ENCODE measurements at places on chromosomes 3 and 15.

- DNase-seq: no peak
Observed at GRCh38 chr3:10504171-10505049, 976 bp downstream of the ATP2B2 start.

- no peak for DNase-seq
Observed at GRCh38 chr3:194983620-194984019, 287.3 kb downstream of the XXYLT1 start.

DNA sequence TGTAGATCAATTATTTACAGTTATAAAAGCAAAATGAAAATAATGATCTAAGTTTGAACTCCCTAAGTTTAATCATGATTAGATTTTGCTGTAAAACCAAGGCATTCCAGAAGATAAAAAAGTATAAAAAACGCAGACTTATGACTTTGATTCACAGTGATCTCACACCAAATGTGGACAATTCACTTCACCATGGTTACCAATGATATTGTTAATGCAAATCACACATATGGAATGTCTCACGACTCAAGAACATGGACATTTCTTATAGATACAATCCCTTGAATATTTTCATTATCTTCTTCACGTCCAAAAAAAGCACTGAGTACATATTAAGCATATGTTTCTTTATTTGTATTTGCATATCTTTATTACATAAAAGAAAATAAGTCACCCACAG lies 1054.2 kb downstream of the NAALADL2 start:
- DNase-seq: no peak

DNA sequence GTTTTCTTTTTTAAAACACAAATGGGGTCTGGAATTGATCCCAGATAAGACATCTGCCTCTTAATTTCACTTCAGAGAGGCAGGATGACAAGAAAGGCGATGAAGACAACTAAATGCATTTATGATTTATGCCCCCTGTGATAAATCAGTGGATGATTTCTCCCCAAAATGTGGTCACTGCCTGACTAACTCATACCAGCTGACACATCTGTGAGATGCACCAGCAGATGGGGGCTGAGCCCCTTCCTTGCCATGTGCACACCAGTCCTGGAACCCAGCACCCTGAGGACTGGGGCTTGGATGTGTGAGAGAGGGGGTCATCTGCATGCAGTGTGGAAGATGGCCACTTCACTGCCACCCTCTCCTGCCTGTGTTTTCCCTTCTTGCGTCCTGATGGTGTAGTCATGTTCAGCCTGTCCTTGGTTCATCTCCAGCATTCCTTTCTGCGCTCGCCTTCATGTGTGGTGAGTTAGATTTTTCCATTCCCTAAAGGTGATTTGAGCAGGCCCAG lies 264.3 kb downstream of the LRTM1 start:
- DNase-seq: no peak

GRCh38 chr3:38533285-38533976 lies 37.3 kb downstream of the EXOG start:
- no peak for DNase-seq

DNA sequence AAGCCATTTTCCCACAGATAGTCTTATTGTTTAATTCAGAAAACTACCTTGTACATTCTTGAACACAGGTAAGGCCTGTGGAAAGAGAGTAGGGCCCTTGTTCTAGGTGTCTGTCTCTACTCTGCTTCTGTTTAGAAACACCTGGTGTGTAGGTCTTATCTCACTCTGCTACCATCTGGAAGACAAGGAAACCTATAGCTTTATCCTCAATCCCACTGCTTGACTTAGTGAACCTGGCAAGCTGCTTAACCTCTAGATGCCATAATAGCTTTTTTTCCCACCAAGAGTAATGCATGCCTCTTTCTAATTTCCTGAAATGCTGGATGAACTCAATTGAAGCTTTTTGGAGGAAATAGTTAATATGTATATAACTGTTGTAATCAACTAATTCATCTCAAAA lies 82.6 kb upstream of the RAP2B start:
- DNase-seq: no peak

GRCh38 chr3:53534676-53535400 lies 40.4 kb downstream of the CACNA1D start:
- DNase-seq: no peak

DNA sequence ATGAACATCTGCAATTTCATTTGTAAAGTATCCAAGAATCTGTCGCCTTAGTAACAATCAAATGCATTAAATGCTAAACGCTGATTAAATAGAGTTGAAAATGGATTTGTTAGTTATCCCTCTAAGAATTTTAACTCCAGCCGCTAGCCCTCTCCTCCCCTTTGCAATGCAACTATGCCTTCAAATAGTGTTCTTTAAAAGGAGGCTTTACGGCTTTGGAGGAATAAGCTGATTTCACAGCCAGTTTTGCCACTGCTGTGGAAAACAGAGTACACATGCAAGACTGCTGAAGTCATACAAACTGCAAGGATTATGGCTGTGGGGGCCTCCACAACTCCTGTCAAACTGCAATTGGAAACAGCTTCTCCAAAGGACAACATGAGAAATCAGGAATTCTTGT lies 89.2 kb downstream of the CERS3 start:
- no peak for DNase-seq

DNA sequence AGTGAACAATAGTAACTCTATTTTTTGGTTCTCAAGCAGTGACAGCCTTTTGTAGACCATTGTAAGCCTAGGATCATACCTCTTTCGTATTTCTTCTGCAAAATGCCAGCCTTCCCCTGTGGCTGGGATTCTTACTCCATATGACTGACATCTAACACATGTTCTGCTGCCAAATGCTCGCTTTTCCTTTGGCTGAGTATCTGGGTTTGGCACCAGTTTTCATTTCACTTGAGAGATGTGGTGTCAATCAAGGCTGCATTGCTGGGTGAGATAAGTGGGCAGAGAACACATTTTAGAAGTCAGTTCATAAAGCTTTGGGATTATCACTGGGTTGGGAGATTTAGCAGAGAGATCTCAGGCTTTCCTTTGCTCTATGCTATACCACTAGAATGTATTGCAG lies 514.7 kb upstream of the SGO1 start:
- DNase-seq: no peak

DNA sequence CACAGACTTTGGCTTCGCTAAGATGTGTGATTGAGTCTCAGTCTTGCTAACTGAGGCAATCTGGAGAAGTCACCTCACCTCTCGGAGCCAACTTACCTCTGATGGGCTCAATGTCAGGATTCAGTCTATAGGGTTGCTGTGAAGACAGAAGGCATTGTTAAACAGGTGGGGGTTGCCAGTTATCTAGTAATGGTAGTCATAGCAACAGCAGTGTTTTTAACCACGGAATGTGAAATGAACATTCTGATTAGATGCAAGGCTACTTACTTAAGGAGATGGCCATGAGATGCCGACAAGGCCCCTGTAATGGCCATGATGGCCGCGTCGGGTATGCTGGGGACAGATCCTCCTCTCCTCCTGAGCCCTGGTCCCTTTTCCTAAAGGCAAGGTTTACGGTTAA lies 243.1 kb downstream of the GABRG3 start:
- no peak for DNase-seq

DNA sequence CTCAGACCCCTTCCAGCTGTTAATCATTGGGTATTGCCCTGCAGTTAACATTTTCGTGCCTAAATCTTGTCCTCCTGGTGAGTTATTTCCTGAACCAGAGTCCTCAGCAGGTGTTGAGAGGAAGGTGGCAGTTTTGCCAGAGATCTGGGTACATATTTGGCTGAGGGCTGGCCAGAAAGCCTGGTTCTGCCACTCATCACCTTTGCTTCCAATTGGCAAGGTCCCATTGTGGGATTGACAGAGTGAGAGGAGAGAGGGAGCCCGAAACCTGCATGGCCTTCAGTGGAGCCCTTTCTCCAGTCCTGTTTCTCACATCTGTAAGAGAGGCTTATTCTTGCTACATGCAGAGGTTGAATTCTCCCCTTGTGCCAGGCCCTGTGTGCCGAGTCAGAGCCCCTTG lies 8.9 kb upstream of the TKT start:
- no peak for DNase-seq

DNA sequence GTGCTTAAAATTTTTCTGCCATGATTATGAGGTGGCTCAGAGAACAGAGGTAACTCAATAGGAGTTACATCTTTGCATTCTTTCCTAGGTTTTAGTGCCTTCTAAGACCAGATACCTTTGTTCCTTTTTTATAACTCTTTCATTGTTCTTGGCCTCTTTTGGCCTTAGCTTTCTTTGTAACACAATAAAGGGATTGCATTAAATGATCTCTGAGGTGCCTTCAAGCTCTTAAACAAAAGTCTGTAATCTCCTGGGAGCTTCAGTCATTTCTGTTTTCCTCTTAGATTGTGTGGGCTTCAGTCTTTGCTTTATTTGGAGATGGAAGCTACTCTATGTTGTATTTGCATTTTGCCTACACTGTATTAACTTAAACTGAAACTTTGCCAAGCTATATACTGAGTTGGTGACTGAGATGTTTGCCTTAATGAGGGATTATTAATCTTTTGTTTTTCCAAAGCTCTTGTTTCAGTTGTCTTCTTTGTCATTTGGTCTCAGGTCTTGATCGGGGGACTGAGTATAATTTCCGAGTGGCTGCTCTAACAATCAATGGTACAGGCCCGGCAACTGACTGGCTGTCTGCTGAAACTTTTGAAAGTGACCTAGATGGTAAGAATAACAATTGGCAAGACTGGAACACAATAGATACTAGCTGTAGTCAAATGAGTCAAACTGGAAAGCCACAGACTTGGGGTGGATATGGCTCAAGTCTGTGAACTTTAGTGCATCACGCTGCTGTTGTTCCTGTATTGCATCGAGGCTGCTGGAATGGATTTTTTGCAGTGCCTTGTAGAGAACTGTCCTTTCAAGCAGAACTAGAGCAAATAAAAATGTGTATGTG lies 110.3 kb downstream of the HCN4 start:
- no peak for DNase-seq

DNA sequence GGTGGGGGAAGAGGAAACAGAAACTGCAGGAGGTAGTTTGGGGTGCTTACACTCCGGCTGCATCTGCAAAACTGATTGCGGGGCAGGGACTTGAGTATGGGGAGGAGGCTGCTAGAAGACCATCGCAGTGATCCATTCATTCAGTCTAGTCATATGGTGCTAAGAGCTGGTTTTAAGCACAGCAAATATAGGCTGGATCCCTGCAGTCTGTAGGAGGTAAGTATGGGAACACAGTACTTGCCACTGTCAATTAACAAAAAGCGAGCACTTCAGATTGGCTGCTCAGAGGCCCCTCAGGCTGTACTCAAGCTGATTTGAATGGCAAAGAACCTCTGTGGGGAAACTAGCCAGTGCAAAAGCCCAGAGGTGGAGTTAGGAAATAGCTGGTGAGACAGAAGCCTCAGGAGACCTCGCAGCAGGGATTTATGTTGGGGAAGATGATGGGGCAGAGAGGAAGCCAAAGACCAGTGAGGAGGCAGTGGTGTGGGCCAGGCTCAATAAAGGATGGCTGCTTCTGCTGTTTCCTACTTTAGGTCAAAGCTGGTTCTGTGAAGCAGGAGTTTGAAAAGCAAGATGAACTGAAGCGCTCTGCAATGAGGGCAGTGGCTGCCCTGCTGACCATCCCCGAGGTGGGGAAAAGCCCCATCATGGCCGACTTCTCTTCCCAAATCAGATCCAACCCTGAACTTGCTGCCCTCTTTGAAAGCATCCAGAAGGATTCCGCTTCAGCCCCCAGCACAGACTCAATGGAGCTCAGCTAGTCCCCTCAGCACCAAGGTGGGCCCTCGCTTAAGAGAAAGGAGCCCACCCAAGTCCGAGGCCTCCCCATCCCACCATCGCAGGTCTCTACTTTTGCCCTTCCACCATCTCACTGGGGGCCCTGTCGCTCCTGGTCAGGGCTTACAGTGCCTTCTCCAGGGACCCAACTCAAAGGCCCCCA lies 7.9 kb downstream of the RPL32 start:
- no peak for DNase-seq

DNA sequence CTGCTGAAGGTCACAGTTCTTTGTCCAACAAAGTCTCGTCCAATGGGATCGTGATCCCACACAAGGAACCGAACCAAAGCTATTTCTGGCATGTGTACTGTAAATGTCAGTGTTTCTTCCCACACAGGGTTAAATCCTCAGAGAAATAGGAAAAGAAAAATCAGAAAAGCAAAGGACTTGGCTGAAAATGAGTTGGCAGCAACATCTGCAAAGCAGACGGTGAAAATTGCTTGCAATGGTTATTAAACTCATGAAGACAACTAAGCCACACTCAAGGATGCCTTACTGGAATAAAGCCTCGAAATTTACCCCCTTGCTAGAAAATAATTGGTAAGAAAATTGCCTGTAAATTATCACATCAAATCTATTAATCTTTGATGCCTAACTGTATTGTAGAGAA lies 195.2 kb upstream of the STRIT1 start:
- DNase-seq: no peak

DNA sequence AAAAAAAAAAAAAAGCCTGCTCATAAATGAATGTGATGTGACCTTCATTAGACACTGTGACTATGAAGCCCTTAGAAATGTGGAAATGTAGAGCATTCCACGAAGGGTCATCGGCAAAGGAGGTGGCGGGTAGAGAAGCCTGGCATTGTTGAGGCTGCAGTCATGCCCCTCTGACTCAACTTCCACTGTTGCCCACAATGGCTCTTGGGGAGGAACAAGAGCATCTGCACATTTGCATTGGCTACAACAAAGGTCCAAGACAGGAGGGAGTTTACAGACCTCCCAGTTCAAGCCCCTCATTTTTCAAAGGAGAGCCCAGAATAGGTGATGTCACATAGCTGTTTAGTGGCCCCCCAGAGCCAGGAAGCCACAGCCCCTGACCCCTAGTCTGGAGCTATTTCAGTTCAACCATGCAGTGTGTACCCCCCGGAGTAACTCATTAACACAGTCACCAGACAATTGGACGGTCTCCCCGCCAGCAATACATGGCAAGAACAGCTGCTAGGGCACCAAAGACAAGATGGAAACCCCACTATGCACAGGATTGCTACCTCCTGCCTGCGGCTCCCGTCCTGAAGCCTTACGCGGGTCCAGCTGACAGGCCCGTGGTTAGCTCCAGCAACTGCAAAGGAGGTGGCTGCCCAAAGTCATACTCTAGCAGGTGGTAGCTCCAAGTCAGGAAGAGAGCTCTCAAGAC lies 56.2 kb downstream of the SH3BP5 start:
- DNase-seq: no peak

- DNase-seq: no peak
Observed at GRCh38 chr15:68507447-68507846, 71.3 kb upstream of the CORO2B start.

DNA sequence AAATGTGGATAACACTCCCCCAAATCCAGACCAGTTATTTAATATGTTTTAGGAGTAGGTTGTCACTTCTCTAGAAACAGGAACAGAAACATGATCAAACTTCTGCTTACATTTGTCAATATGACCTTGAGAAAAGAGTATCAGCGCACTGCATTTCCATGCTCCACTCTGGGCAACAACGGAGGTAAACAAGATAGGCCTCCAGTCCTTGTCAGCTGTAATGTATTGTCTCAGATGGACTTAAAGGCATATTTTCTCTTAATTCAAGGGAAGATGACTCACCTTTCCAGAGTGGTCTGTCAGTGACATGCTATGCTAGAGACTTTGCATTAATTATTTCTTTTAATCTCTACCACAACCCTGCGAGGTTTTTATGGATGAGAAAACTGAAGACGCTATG lies 51.6 kb upstream of the TCF12 start:
- DNase-seq: no peak

GRCh38 chr3:82610236-82610635 lies 848.8 kb upstream of the GBE1 start:
- DNase-seq: no peak
